ENCODE measurements at places on chromosomes 11 and 22. TPM values are rescaled to one million over a fixed set of nuclear protein-coding genes. Genes with fewer than 3 reads are reported as not detected.
A peak's percentile ranks its signal among the peaks of the same experiment; 100 is the strongest.

DNA sequence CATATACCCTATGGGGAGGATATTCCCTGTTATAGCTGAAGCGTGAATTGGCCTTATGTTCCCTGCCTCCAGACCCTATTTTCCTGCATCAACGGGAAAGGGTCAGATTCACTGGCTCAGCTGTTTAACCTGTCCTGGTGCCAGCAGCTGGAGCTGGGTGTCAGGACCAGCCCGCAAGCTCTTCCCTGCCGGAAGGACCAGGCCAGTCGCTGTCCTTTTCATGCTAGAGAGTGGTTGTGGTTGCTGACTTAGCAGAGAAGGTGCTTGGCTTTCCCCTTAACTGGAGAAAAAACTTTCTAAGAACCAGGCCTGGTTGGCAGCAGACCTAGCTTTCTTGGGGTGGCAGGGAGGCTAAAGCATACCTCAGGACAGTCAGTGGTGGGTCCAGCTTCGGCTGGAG, 5.2 kb upstream of the SREBF2 start:
- no peak for DNase-seq

- no peak for DNase-seq
Measured at GRCh38 chr11:114061048-114061680, 1.7 kb downstream of the ZBTB16 start.

UBQLNL gene
- 3.4 TPM for total RNA-seq

DNA sequence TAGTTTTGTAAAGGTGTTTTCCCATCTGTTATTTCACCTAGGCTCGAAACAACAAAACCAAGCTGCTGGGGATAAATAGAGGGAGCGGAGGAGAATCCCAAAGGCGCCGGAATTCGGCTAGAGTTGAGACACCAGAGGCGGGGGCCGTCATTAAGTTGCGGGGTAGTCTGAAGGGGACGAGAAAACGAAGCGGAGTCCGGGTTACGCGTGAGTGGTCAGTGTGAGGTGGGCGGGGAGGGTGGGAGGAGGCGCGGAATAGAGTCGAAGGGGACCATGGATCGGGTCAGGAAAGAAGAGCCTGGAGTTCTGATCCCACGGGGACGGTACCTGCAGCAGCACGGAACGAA, 361 bp downstream of the SRPRA start:
- DNase-seq = no peak

DNA sequence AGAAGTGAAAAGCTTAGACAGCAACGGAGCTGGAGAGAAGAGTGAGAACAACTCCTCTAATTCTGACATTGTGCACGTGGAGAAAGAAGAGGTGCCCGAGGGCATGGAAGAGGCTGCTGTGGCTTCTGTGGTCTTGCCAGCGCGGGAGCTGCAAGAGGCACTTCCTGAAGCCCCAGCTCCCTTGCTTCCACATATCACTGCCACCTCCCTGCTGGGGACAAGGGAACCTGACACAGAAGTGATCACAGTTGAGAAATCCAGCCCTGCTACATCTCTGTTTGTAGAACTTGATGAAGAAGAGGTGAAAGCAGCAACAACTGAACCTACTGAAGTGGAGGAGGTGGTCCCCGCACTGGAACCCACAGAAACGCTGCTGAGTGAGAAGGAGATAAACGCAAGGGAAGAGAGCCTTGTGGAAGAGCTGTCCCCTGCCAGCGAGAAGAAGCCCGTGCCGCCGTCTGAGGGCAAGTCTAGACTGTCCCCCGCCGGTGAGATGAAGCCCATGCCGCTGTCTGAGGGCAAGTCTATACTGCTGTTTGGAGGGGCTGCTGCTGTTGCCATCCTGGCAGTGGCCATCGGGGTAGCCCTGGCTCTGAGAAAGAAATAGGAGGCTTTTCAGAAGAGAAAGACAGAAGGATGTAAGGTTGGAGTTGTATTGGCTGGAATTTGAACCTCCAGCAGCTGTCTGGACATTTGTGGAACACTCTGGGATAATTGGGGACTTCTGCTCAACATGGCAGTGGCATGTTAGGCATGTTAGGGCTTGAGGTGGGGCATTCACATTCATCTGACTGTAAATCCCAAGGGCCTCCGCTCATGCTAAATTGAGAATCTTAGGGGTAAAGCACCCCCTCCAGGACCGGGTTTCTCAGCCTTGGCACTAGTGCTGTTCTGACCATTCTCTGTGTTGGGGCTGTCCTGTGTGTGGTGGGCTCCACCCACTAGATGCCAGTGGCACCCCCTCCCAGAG, 47.1 kb downstream of the BID start:
- DNase-seq = no peak

DNA sequence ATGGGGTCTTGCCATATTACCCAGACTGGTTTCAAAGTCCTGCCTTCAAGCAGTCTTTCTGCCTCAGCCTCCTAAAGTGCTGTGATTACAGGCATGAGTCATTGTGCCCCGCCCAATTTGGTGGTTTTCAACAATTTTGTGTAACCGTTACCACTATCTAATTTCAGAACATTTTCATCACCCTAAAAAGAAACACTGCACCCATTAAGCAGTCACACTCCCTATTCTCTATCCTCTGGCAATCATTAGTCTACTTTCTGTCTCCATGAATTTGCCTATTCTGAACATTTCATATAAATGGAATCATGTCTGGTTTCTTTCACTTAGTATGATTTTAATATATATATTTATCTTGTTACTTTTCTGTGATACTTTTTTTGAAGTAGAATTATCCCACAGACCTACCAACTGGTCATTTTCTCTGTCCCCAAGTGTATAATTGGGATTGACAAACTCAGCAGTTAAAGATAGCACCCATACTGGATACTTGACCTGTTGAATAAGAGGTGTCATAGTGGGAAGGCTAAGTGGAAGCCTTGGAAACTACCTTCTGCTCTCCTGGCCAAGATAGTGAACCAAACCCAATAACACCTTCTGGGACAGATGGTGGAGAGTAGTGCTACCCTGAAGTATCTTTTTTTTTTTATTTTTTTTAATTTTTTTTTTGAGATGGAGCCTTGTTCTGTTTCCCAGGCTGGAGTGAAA, 64.8 kb downstream of the STIM1 start:
- no peak for DNase-seq

IFITM10 gene
- total RNA-seq = 1.9 TPM

GRCh38 chr11:31651208-31651607, 141.6 kb downstream of the ELP4 start:
- DNase-seq = no peak

GRCh38 chr11:113160808-113161124, 153.6 kb upstream of the TTC12 start:
- no peak for DNase-seq

C1QTNF5 gene
- total RNA-seq = 8.0 TPM

OR5M3 gene
- total RNA-seq = not detected

DNA sequence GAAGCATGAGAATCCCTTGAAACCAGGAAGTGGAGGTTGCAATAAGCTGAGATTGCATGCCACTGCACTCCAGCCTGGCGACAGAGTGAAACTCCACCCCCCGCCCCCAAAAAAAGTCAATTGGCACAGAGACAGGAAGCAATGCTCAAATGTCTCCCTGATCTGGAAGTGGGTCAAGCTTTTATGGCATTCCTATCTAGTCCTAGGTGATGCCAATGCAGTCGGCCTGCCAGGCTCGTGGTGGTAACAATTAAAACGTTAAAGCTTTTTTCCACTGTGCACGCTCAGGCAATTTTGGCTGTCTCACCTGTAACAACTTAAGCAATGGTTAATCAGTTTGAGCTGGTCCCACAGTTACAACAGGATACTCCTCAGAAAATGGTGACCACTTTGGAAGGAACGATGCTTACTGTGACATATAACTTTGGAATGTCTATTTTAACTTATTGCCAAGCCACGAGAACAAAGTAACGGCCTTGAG, 18.9 kb upstream of the PISD start:
- no peak for DNase-seq

MOGAT2 gene
- total RNA-seq = 0.21 TPM

- DNase-seq = no peak
Measured at GRCh38 chr11:47212938-47213337, 1.8 kb upstream of the DDB2 start.

- peak; percentile 71 for DNase-seq
Measured at GRCh38 chr11:126410649-126411048, 55.2 kb downstream of the ST3GAL4 start.

MYO7A gene
- 1.6 TPM for total RNA-seq

PGA4 gene
- total RNA-seq = 0.88 TPM

DNA sequence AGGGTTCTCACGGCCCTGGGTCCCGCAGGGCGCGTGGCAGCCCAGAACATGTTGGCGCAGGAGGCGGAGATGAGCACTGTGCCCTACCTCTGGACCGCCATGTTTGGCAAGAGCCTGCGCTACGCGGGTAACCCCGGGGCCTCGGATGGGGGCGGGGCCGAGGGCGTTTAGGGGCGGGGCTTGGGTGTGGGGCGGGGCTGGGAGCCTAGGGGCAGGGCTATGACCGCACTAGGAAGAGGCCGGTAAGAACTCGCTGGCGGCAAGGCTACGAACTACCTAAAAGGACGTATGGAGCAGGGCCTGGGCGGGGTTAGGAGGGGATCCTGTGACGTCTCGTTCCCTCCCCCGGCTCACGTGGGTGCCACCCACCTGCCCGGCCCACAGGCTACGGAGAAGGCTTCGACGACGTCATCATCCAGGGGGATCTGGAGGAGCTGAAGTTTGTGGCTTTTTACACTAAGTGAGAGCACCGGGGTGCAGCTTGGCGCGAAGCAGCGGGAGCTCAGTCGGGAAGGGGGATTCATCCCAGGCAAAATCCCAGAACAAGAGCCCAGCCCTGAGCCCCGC, 2.8 kb upstream of the LZTR1 start:
- peak; percentile 70 for DNase-seq

DNA sequence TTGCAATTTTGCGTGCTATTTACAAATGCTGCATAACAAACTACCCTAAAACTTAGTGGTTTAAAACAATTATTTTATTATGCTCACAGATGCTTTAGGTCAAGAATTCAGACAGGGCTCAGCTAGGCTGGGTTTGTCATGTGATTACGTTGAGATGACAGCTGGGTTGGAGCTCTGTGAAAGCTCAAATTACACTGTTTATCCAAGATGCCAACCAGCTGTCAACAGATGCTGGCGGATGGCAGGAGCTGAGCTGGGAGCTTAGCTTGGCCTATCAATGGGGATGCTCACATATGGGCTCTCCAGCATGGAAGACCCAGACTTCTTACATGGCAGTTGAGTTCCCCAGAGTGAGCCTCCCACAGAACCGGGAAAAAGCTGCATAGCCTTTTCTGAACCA, 62.7 kb downstream of the STK33 start:
- peak; percentile 2 for DNase-seq

MYEOV gene
- 0.51 TPM for total RNA-seq

MACROD1 gene
- 116 TPM for total RNA-seq

BTBD18 gene
- total RNA-seq = not detected

DNA sequence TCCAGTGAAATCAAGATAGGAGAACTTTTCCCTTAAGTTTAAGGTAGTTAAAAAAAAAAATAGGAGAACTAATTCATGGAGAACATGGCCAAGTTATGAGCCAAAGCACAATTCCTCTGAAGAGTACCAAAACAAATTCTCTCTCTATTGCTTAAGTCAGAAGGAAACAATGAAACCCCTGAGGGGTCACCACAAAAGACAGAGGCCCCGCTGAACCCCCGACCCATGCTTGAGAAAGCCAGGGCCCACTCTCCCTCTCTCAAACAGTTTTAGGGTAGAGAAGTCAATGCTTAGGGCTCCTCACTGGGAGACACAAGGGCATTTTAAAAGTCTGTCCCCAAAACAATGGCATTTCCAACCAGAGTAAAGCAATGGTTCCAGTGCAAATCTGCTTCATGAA, 26.9 kb downstream of the PPP2R1B start:
- DNase-seq = no peak

DNA sequence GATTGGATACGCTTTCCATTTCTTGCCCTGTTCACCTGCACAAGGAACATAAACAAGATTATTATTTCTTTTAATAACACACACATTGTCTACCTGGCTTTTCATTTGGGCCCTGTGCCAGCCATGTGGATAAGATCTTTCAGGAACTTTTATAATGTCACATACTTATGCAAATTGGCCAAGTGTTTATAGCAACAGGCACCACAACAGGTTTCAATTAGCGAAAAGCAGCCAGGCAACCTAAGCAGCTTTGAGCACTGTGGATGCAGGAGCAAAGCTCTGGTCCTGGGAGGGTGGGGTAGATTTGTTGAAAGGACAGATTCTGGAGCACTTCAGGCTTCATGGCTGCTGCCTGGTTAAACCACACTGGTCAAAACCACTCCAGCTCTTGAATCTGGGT, 217.4 kb downstream of the BARX2 start:
- DNase-seq = no peak

CAPRIN1 gene
- total RNA-seq = 286 TPM

PSMD13 gene
- 96.3 TPM for total RNA-seq

OAF gene
- 11.3 TPM for total RNA-seq

DNA sequence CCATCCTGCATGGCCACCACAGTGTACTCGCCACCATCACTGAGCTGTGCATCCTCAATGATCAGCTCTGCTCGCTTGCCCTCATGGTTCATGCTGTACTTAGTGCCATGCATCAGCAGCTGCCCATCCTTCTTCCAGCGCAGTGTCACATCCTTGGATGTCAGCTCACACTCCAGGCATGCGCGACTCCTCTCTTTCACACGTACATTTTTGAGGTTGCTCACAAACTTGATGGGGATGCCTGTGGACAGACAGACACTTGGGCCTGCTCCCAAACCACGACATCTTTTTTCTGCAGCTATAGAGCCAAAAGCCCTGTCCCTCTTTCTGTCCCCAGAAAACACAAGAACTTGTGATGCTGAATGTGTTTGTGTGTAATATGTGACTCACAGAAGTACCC, 10.5 kb downstream of the IGSF22 start:
- no peak for DNase-seq

GRCh38 chr22:24003887-24004286, 1.4 kb downstream of the GSTT4 start:
- DNase-seq = no peak

ADM gene
- 144 TPM for total RNA-seq

GRCh38 chr22:49703990-49704344, 123.7 kb downstream of the BRD1 start:
- DNase-seq = no peak

DNA sequence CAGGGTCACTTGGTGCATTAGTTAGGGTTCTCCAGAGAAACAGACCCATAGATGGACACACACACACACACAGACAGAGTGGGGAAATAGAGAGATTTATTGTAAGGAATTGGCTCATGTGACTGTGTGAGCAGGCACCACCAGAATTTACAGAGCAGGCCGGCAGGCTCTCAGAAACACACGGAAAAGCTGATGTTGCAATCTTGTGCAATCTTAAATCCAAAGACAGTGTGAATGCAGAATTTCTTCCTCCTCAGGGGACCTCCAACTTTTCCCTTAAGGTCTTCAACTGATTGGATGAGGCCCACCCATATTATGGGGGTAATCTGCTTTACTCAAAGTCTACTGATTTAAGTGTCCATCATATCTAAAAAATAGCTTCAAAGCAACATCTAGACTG, 49.8 kb downstream of the APIP start:
- no peak for DNase-seq

CARNS1 gene
- 1.6 TPM for total RNA-seq

- no peak for DNase-seq
Measured at GRCh38 chr11:47305734-47306483, 36.0 kb downstream of the MADD start.

MS4A8 gene
- total RNA-seq = not detected

GRCh38 chr22:37508431-37508992, 10.7 kb downstream of the CARD10 start:
- DNase-seq = no peak

- DNase-seq = no peak
Measured at GRCh38 chr11:3674189-3674588, 3.0 kb upstream of the CHRNA10 start.

GRCh38 chr22:30444632-30445437, 19.3 kb downstream of the MTFP1 start:
- peak; percentile 74 for DNase-seq
